Brain (organoid and tissue), 16 donors: ENCODE measurements at places on chromosomes 4 and X.
A peak's percentile ranks its signal among the peaks of the same experiment; 100 is the strongest.

DNA sequence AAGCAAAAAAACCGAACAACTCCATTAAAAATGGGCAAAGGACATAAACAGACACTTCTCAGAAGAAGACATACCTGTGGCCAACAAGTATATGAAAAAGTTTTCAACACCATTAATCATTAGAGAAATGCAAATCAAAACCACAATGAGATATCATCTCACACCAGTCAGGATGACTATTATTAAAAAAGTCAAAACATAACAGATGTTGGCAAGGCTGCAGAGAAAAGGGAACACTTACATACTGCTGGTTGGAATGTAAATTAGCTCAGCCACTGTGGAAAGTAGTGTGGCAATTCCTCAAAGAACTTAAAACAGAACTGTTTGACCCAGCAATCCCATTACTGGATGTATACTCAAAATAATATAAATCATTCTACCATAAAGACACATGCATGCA lies 436.3 kb downstream of the KLHL13 start:
- no peak for DNase-seq

DNA sequence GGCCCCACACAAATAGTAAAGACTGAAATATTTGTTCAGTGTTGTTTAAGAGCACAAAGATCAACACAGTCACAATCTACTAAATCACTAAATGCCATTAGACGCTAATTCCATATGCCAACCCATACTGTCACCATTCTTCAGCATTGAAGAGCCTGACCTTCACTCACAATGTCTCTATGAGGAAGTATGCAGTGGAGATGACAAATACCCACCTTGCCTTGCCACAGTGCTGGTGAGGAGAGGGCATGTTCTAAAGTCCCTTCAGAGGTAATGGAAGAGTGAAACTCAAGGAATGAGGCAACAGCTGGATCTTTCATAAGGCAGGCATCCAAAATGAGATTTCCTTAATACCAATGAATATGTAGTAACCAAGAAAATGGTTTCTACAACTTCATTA lies 50.4 kb downstream of the FRMD7 start:
- no peak for DNase-seq

GRCh38 chr4:3740256-3740655 lies 25.9 kb upstream of the ADRA2C start:
- DNase-seq, result no peak

- no peak for DNase-seq
Observed at GRCh38 chr4:73664470-73664869, 44.2 kb upstream of the RASSF6 start.

- no peak for DNase-seq
Observed at GRCh38 chr4:153936121-153936520, 147.2 kb upstream of the SFRP2 start.

DNA sequence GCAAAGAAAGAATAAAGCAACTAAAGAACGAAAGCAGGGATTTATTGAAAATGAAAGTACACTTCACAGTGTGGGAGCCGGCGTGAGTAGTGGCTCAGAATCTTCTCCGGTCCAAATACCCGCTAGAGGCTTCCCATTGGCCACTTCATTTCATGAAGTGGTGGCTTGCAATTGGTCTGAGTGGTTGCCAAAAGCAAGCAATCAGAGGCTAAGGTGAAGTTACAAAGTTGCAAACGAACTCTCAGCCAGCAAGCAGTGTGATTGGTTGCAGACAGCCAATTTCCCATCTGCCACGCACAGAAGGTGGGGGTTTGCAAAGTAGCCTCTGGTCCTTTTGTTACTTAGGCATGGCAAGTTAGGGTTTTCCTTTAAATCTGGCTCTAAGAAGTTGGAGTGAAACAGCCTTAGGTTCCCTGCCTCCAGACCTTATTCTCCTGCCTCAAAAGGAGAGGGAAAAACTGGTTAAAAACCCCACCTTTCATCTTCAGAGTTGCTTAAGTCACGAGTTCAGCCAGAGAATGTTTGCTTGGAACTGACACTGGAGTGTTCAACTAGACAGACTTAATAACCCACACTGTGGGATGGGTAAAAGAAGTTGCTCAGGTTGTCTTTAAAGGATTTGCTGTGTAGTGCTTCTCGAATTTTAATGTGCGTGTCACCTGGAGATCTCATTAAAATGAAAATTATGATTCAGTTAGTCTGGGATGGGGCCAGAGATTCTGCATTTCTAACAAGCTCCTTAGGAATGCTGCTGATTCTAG lies 6.9 kb upstream of the CLOCK start:
- DNase-seq, result no peak

GRCh38 chr4:179927473-179927872 lies 2315.7 kb upstream of the TENM3 start:
- no peak for DNase-seq

DNA sequence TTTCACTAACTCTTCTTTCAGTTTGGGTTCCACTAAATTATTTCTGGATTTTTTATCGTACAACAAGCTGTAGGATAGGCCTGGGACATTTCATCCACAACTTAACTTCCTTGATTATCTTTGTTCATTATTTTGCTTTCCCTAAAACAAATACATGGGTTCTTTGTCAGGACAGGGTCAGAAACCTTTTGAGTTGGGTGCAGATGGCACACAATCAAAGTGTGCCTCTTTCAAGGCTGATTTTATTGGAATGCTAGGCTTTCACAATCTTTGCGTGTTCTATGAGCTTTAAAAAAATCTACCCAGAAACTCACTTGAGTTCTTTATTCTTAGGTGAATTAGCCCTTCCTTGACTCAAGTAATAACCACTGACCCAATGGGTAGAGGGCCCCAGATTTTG lies 348.4 kb downstream of the FAM47B start:
- no peak for DNase-seq

DNA sequence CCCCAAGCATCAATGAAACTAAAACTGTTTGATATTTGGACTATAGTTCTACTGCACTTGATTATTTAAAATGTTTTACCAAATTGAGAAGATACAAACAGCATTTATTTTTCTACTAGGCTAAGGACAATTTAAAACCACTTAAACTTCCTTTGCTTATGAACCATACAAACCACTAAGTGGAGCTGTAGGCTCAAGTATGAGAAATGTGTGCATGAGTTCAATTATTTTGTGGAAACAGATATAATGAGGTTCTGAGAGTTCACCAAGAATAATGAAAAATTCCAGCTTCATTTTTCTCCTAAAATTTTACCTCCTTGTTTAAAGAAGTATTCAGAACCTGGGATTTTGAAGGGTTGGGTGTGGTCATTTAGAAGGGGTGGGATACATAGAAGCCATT lies 63.1 kb downstream of the SERPINA7 start:
- peak; percentile 43 for DNase-seq

DNA sequence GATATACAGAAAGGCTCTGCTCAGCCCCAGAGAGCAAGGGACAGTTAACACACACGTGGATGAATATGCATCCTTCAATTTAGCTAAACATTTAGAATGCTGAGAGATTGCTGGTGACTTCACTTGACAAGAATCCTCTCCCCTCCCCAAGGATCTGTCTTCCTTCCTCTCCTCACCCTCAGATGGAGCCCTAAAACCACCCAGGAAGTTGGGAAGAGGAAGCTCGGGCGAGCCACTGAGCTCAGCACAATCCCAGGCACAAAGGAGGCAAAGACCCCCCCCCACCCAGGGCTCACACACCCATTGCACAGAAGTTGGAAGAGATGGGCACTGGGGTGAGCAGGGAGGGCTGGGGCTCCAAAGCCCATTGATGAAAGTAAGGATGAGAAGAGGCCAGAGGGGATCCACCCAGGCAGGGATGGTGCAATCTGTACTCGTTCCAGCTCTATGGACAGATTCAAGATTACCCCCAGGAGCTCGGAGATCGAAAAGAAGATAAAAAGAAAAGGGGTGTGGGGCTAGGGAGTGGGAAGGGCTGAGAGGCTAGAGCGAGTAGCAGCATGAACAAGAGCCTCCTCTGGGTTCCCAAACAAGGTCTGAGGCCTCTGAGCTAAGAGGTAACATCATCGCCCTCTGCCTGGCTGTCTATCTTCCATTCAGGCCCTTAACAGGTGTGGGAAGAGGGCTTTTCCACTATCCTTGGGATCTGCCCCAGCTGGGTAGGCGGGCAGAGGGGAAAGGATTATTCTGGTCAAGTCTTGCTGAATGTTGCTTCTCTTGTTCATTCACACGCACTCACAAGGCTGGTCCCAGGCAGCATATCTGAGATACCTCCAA lies 1.2 kb downstream of the TFE3 start:
- no peak for DNase-seq

GRCh38 chr4:4641661-4642495 lies 100.0 kb upstream of the STX18 start:
- peak; percentile 58 for DNase-seq

GRCh38 chr4:139589336-139590018 lies 33.5 kb upstream of the SETD7 start:
- no peak for DNase-seq

DNA sequence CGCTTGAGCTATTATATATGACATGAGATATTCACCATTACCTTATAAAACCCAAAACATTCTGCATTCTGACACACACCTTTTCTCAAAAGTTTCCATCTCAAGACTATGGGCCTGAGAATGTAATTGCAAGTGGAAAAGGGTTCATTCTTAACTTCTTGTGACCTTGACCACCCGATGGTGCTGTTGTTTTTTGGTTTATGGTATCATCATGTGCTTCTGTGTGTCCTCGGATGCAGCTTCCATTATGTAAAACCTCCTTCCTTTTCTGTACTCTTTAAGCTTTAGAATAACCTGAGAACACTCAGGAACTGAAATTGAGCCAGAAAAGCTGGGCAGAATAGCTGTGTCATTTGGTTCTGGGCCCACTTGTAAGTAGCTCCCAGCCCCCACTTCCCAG lies 16.2 kb upstream of the PUDP start:
- no peak for DNase-seq

GRCh38 chr4:149293046-149293649 lies 522.5 kb downstream of the IQCM start:
- no peak for DNase-seq

DNA sequence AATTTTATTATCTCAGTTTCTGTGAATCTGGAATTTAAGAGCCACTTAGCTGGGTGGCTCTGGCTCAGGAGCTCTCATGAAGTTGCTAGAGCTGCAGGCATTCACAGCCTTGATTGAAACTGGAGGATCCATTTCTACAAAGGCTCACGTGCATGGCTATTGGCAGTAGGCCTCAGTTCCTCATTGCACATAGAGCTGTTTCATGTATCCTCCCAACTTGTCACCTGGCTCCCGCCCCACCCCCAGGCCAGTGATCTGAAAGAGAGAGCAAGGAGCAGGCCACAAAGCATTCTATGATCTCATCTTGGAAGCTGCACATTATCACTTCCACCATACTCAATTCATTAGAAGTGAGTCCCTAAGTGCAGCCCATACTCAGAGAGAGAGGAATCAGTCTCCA lies 18.5 kb upstream of the AP1AR start:
- no peak for DNase-seq

DNA sequence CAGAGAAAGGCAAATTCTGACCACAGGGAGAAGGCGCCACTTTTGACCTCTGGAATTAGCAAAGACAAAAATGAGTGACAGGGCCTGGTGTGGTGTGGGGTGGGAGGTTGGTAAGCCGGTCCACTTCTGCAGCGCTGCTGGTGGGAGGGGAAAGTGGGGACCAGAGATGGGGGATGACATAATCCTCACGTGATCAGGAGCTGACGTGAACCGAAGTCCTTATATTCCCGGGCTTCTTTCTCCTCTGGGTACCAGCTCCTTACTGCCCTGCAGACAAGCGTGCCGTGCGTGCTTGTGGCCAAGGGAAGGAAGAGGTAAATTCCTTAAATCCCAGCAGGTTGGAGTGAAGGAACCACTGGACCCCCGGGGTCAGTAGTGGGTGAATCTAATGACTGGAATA lies at the start of gene TCEAL7:
TCEAL7 (plus strand) TSS at position 249 of the 400 bp plus-strand sequence. CDS start 1,165 bp downstream, outside the sequence.
- peak; percentile 92 for DNase-seq

GRCh38 chr4:155085843-155086530 lies 122.4 kb upstream of the NPY2R start:
- no peak for DNase-seq

- no peak for DNase-seq
Observed at GRCh38 chr4:101987623-101988243, 197.2 kb downstream of the BANK1 start.

DNA sequence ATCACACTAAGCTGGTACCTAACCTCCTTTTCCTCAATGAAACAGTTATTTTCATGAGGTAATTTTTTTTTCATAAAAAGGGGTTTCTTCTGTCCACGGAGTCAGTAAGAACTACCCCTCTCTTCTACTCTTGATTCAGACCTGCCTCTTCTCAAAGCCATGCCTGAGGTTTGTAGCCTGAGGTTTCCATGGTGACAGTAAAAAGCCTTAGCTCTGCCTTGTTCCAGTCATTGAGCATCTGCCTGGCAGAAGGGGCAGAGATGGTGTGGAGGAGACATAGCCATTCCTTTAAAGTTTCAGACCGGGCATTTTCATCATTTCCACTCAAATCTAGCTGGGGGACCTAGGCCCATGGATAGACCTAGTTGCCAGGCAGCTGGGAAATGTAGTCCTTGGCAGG lies 135.5 kb downstream of the REPS2 start:
- peak; percentile 62 for DNase-seq

DNA sequence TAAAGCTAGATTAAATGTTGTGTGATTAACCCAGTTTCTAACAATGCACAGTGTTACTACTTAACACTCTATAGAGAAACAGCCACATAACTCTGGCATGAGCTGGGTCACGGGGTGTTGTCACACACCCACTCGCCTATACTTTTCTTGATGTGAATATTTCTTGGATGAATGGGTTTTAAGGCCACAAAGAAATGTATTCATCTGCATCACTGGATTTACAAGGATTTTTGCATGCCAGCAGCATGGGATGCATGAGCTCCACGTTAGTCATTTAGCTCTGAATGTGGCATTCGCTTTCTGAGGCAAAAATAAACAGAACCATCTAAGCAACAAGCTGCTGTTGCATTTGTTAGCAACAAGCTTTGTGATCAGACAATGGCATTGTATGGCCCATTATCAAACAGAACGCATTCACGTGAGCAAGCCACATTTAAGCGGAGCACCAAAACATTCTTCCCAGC lies 89.7 kb downstream of the LRP2BP start:
- DNase-seq, result peak; percentile 63

DNA sequence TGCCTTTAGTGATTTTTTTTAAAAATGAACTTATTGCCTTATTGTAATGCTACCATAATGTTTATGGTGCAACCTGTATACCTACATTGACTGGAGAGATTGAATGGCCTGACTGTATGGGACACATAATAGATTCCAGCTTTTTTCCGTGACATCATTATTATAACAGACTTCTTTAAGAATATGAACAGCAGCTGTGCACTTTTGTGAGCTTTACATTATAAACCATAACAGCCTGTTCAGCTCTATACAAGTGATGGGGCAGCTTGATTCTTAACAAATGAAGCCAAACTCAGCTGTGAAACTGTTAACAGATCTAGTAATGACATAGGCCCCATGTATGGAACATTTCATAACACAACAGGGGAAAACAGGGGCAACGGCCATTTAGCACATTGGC lies 187.0 kb downstream of the BMPR1B start:
- no peak for DNase-seq
